Effector CD4-positive, alpha-beta T cell (primary cell): ENCODE measurements at places on chromosomes 16 and 17.

DNA sequence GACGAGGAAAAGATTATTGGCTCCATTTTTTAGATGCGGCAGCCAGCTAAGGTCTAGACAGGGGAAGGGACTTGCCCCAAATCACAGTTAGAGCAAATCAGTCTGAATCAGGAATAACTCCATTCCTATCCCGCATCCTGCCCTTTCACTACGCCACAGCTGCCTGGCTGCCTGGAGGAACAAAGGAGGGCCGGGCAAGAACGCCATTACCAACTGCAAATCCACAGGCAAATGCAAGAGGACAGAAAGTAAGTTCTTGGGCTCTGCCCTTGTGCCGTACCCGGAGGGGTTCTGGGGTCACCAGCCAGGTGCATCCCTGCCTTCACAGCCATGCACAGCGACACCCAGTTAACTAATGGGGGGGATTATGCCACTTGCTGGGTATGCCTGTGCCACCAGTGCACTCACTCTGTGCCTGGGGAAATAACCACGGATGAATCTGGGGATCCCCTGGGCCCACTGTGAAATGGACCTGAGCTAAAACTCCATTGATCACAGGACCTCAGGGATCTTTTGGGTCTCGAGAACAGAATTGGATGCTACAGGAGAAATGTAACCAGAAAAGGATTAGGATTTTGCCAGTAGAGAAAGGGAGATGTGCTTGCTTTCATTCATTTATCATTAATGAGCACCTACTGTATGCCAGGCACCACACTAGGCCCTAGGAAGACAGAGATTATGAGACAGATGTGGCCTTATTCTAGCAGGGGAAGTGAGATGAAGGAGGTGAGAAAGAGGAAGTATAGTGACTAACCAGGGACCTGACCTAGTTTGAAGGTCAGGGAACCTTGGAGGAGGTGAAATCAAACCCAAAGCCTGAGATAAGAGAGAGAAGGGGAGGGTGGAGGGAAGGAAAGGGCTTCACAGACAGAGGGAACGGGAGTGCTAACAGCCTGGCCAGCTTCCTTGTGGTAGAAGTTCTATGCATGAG, 17.7 kb downstream of the BCL7C start:
- no peak for DNase-seq

GRCh38 chr17:43220511-43221125, 7.8 kb downstream of the CCDC200 start:
- DNase-seq = no peak

DNA sequence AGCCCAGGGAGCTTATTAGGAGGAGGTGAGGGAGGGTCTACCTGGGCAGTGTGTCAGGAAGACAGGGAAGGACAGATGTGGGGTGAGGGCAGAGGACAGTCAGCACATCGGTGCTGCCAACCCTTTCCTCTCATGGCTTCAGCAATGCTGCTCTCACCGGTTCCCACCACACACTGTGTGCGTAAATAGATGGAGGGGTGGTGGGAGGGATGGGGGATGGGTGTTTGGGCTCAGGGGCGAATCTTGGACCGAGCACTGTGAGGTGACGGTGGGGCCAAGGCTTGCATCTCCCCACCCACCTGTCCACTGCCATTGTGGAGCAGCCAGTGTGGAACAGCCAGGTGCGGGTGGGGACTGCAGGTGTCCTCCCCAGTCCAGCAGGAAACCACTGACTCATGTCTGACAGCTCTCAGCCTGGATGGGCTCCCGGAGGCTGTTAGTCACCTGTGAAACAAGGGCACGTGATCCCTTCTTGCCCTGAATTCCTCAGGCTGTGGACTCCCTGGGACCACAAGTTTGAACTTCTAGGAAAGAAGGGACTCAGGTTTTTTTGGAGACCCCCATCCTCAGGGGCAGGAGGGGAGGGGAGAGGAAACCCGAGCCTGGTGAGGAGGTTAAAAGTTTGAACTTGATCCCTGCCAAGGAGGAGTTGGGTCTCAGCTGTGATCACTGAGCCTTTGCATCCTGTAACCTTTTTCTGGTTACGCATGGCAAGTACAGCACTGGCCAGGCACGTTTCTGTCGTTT, 42.7 kb upstream of the SMPD3 start:
- DNase-seq = no peak

DNA sequence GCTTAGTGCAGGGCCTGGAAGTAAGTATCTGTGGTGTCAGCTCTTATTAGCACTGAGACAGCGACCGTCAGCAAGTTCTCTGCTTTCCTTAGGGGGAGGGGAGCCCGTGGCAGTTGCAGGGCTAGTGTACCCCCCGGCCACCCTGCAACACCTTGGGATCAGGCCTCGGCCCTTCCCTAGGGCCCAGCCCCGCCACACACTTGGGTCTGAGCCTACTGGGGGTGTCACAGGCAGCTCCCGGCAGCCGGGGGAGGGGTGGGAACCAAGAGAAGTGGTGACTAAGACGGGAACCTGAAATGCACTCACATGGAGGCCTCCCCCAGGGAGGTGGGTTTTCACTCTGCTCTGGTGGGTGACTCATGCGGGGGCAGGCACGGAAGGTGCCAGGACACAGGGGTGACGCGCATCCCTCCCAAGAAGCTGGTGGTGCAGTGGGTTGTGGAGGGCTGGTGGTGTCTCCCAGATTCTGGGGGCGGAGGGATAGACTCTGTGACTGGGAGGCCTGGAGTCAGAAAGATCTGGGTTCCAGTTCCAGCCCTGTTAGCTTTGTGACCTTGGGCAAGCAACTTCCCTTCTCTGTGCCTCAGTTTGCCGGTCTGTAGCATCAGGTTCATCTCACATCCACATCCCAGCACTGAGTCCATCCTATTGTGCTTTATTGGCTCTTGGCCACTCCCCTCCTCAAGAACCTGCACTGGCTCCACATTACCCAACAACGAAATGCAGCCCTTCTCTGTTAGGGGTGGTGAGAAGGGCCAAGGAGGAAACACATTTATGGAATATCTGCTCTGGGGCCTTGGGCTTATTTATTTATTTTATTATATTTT, 44.5 kb downstream of the LAT start:
- DNase-seq = peak; percentile 38

GRCh38 chr17:2795441-2796163, 636 bp upstream of the RAP1GAP2 start:
- no peak for DNase-seq

DNA sequence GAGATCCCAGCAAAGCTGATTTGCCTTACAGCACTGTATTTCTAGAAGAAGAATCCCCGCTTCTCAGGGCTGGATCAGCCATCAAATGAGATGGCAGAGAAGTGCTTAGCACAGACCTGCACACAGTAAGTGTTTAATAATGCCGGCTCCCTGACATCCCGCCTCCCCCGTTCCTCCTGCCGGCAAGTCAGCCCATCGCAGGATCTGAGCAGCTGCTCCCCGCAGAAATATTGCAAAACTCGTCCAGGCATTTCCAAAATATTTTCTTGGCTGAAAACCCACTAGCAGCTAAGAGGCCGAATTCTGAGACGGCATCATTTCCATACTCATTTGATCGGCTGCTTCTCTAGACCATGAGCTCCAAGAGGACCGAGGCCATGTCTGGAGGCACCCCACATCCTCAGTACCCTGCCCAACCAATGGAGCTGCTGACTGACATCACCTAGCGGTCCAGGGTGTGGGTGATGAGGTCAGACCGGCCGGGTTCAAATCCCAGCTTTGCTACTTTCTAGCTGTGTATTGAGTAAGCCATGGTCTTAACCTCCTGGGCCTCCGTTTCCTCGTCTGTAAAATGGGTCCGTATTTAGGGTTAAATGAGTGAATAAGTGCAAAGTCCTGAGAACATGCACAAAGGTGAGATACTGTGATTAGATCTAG, 251.5 kb downstream of the KATNIP start:
- no peak for DNase-seq

- no peak for DNase-seq
Observed at GRCh38 chr16:56363181-56363716, 62.1 kb downstream of the AMFR start.

GRCh38 chr17:74610108-74610507, 13.4 kb downstream of the CD300E start:
- no peak for DNase-seq
